ENCODE measurements at places on chromosomes 1 and 21.

GRCh38 chr1:65009724-65010420 lies 43.5 kb upstream of the JAK1 start:
- peak; percentile 39 for DNase-seq

DNA sequence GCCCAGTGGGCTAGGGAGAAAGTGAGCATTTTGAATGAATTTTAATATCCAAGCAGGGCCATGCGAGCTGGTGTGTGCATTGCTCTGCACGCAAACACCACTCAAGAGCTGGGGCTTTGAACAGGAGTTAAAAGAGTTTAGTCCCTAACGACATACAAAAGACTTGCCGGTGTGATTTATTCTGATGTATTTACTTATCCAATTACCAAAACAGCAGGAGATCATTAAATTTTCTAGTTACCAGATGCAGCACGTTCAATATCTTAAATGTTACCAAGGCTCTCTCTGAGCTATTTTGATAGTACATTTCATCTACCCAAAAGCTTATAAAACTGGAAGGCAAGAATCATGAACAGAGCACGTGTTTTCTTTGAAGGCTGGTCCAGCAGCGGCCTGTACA lies 30.0 kb upstream of the DMRTA2 start:
- no peak for DNase-seq

DNA sequence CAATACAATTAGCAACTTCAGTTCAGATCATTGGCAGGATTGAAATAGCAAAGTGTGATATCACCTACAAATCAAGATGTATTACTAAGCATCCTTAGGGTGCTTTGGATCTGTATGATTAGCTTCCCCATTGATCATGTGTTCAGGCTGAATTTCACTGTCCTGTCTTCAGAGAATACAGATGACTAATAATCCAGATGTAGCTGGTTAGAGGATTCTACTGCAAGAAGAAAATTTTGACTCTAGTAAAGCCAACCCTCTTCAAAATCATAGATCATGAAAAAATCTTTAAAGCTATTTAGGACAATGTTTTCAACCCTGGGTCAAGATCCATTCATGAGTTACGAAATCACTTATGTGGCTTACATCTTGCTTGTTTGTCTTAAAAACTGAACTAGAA lies 184.4 kb downstream of the PTGER3 start:
- DNase-seq = no peak

GRCh38 chr1:155117610-155118009 lies 10.1 kb upstream of the EFNA1 start:
- no peak for DNase-seq

DNA sequence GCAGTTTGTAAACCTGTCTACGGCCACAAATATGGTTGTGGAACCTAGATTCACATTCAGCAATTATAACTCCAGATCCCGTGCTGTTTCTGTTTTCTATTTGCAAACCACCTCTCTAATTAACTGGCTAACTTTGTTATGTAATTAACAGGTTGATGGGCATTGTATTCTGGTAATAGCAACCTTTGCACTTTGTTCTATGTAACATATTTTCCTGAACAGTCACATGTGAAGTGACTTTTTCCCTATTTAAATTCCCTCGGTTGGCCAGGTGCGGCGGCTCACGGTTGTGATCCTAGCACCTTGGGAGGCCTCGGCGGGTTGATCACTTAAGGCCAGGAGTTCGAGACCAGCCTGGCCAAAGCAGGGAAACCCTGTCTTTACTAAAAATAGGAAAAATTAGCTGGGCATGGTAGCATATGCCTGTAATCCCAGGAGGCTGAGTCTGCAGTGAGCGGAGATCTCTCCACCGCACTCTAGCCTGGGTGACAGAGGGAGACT lies 1.4 kb downstream of the ACADM start:
- no peak for DNase-seq

GRCh38 chr21:45258466-45258865 lies 29.2 kb downstream of the POFUT2 start:
- DNase-seq = peak; percentile 13

DNA sequence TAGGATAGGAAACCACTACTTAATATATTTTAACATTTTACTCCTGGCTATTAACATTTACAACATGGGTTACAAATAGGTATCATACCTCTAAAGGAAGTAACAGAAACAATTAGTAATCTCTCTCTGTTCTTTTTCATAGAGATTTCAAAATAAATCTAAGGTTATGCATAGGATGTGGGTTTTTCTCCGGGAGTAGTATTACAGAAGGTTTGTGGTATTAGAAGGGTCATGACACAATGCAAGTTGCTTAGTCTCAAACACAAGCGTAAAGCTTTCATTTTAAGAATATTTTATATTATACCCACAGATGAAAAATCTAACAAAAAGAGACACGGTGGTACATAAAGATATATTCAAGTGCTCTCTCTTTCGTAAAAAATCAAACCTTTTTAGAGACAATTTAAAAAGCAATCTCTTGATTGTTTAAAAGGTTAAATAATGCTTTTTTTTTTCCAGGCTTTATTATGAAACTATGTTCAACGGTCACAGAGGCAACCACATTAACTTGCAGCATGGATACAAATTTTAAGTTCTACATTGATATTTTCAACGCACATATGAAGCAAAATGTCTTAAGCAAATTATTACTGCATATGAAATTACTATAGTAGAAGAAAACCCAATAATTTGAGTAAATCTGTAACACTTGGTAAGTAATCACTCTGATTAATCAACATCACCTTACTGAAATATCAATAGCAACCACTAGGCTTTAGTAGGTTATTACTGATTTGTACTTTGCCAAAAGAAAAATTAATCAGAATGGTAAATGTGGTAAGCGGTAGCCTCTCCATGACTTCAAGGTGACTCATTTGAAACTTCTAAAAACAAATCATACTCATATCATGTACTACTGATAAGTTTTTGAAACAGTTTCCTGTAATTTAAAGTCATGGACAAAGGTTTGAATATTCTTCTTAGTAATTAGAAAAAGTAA lies 97.4 kb upstream of the GFI1 start:
- no peak for DNase-seq

GRCh38 chr1:176896216-176896615 lies 268.3 kb downstream of the ASTN1 start:
- no peak for DNase-seq

DNA sequence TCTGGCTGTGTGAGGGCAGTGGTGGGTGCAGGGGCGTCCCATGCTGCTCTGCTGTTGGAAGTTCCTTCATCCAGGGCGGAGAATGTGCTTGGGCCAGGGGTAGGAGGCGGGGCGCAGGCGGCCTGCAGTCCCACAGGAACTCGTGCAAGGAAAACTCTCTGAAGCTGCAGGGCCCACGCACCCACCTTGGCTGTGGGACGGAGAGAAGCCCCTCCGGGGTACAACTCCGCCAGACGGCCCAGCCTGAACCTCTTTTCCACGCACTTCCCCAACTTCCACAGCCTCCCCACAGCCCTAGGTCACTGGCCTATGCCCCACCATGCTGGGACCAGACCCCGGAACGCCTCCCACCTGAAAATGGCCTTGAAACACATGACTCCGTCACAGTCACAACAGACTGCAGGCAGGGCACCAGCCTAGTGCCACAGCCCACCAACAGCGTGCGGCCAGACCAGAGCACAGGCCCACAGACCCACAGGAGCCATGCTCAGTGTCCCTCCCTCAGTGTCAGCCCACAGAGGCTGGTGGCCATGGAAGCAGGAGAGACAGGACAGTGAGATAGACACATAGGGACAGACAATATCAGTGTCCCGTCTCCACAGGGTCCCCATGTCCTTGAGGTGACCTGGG lies 47.8 kb downstream of the WNT9A start:
- peak; percentile 22 for DNase-seq

DNA sequence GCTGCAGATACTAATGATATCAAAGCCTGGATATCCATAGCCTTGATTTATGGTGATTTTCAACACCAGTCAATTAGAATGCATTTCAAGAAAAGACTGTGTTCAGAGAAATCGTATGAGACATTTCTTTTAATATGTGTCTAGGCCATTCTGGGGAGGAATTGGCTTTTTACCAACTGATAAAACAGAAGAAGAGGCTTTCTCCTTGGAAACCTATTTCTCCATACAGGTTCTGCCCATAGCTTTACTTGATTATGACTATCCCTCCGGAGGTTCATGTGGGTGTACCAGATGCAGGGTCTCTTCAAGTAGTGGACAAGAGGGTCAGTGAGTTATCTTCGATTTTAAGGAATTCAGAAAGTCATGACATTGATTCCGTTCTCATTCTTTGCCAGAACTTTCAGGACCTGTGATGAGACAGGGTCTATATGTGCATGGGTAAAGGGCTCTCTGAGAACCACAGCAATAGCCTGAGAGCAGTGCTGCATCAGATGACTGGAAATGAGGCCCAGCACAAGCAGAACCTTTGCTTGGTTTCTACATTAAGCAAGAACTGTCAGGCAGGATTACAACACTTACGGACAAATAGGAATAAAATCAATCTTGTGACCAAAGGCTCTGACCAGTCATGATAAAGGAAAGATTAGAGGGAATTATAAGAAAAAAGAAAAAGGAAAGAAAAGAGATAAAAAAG lies 263.7 kb upstream of the SGIP1 start:
- no peak for DNase-seq

DNA sequence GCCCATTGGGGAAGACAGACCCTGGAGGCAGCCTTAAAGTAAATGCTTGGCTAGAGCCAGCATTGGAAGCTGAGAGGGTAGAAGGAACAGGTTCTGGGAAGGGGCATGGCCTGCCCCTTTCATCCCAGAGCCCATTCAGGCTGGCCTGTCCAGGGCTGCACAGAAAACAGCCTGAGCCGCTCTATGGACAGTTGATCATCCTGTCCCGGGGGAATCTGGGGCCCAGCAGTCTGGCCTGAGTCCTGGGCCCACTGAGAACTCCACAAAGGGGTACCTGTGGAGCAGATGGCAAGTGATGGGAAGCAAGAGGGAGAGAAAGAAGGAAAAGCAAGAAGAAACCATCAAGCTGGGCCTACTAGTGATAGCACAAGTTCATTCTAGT lies 13.2 kb downstream of the TMEM81 start:
- DNase-seq = no peak

- no peak for DNase-seq
These were observed 32.1 kb downstream of the FOXD2 start for GRCh38 chr1:47469910-47470309.

DNA sequence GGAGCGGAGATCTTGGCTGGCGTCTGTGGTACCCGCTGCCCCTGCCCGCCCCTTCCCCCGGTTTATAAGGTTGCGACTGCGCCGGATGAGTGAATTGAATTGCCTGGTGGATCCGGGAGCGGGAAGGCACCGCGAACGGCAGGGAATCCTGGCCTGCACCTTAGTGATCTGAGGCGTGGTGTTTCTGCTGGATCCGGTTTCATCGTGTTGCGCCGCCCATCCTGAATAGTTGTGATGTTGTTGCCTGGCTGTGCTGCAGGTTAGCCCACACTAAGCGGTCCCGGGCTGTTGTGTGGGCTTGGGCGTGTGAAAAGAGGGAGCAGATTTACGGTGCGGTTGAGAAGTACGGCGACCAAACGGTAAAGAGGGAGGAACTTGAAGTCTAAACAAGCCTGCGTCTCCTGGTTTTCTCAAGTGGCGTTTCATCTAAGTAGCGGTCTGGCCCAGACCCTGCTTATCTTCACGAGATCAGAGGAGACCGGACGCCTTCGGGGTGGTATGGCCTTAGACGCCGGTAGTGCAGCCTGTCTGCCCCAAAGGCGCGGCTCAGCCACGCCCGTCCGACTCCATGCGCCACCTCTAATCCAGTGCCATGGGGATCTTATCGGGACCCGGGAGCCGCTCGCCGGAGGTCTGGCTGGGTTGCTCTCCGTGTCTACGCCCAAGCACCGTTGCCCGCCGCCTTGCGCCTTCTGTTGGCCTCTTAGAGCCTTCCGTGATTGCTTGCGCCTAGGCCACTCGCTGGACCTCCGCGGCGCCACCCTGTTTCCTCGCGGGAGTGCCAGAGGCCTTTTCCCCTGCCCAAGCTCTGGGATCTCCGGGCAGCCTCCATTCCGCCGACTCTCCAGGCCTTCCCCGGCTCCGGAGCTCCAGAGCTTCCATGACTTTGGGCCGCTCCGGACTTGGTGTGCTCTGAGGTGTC lies 87.5 kb upstream of the RHOU start:
- DNase-seq = peak; percentile 50

- DNase-seq = no peak
These were observed 33.3 kb downstream of the PTPRC start for GRCh38 chr1:198672124-198672523.

- no peak for DNase-seq
These were observed 69.2 kb downstream of the PAPPA2 start for GRCh38 chr1:176531921-176532897.

DNA sequence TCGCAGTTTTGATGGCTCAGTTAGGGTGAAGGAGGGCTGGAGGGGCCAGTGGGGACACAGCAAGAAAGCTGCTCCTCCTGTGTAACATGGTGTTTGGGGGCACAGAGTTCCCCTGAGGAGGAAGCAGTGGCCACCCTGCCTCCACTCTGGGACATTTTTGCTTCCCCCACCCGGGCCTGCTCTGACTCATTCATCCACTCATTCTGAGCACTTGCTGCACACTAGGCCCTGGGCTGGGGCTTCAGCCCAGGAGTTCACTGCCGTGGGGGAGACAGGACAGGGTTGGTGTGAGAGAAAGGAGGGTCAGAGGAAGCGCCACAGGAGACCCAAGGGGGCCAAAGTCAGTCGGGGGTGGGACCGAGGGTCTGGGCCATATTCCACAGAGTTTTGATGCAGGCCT lies 41.4 kb upstream of the ACOT11 start:
- DNase-seq = no peak

DNA sequence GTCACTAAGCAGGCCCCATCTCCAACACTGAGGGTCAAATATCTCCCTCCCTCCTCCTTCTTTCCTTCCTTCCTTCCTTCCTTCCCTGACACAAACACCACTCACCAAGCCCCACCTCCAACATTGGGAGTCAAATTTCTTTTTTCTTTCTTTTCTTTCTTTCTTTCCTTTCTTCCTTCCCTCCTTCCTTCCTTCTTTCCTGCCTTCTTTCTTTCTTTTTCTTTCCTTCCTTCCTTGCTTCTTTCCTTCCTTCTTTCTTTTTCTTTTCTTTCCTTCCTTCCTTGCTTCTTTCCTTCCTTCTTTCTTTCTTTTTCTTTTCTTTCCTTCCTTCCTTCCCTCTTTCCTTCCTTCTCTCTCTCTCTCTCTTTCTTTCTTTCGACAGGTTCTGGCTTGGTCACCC lies 79.2 kb upstream of the ETS2 start:
- no peak for DNase-seq

DNA sequence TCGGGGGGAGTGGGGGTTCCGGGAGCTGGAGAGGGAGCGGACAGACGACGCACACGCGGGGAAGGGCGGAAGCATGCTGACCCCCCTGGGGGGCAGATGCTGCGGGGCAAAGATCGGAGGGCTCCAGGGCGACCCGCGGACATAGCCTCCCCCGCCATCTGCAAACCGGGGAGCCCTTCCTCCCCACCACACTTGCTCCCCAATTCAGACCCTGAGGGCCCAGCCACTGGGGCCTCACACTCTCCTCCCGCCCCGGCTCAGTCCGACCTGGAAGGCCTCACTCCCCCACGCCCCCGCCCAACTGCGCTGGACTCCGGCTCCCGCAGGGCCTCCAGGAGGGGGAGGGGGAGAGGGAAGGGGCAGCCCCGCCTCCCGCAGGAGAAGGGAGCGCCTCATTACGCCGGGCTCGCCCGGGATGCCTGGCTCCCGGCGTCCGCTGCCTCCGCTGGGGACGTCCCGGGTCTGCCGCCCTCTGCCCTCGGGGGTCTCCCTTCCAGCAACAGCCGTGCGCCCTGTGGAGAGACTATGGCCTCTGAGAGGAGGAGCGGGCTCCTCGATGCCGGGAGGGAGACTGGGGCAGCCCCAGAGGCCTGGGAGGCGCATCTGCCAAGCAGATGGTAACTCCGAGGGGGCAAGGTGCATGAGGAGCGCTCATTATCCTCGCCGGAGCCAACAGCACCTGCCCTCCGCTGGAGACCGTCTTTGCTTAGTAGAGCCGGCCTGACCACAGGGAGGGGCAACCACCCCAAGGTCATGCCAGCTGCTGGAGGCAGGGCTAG lies 636 bp upstream of the CAMK2N1 start:
- no peak for DNase-seq
